Left lung (tissue), 14 donors: ENCODE measurements at places on chromosomes 12 and 14.

GRCh38 chr12:91171476-91171875, 11.1 kb downstream of the DCN start:
- no peak for DNase-seq

GRCh38 chr14:38723959-38724358, 379.1 kb downstream of the SEC23A start:
- DNase-seq = no peak

DNA sequence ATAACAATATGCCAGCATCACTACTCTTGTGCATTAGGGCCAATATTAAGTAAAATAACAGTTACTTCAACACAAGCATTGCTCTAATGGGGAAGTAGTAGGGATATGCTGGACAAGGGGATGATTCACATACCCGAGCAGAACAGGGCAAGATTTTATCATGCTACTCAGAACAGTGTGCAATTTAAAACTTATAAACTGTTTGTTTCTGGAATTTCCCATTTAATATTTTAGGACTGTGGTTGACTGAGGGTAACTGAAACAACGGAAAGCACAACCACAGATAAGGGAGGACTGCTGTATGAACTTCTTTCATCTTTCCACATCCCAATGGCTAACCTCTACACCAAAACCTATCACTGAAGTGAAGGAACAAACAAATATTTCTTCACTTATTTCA, 36.8 kb downstream of the SARNP start:
- DNase-seq = no peak

GRCh38 chr14:99252443-99252939, 19.5 kb downstream of the BCL11B start:
- DNase-seq = no peak

- peak; percentile 68 for DNase-seq
Measured at GRCh38 chr12:50057000-50057841, at the start of gene ASIC1. ASIC1 (plus strand) TSS chr12:50057596; CDS start chr12:50058767, 1,171 bp downstream.

DNA sequence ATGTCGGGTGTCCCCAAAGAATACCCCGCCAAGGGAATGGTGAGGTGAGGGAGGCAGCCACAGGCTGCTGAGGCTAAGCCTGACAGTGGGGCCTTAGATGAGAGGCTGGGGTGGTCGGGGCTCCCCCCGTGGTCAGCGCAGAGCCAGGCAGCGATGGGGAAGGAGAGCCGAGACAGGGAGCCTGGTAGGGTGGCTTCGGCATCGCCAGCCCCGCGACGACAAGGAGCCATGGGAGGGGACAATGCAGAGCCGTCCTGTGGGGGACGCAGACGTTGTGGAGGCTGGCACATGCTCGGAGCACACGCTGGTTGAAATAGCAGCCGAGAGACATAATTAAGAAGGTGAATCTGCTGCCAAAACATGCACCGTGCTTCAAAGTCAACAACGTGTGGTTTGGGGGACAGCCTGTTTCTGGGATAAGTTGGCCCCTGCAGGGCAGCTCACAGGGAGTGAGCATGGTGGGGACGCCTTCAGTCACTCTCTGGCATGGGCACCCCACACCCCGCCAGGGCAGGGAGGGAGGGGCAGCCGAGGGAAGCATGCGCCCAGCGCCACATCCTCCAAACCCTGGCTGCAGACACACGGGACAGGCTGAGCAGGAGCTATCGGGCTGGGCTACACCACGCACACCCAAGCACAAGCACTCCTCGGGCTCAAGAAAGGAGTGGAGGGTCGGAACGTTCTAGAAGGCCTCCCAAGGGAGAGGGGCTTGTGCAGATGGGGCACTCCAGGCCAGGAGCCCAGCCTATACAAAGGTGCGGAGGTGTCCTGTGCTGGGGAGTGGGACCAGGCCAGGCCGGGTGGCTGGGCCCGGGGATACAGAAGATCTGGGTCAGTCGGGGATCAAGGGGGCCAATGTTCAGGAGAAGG, 66.6 kb upstream of the C14orf180 start:
- DNase-seq = no peak
